ENCODE measurements at places on chromosomes 2 and 18.

GRCh38 chr2:7539760-7540159, 622.5 kb downstream of the RNF144A start:
- DNase-seq, result no peak

DNA sequence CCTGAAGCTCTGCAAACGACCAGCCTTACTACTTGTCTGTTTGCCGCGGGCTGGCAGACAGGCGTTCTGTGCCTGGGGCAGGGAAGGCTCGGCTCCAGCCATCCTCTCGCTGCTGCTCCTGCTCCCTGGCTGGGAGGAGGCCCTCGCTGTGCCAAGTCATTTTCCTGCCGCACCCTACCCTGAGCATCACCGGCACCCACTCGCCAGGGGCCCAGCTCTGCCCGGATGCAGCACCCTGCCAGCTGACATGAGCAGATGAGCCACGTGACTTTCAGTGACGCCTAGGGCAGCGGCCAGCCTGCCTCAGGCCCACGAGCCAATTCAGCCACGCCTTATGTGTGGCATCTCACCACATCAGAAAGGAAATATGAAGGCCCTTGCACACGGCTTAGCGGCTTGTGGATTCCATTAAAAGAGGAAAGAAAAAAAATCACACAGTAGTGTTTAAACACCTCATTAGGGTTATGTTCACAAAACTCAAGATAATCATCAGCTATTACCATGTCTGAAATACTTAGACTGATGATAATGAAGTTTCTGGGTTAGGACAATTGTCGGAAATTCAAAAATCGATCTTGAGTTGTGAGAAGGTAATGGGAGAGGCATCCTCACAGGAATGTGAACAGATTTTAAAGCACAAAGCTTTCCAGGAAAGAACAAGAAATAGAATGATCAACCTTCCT, 250.5 kb downstream of the TWIST2 start:
- DNase-seq, result no peak

GRCh38 chr2:127884436-127884835, 1.3 kb downstream of the AMMECR1L start:
- DNase-seq, result no peak

DNA sequence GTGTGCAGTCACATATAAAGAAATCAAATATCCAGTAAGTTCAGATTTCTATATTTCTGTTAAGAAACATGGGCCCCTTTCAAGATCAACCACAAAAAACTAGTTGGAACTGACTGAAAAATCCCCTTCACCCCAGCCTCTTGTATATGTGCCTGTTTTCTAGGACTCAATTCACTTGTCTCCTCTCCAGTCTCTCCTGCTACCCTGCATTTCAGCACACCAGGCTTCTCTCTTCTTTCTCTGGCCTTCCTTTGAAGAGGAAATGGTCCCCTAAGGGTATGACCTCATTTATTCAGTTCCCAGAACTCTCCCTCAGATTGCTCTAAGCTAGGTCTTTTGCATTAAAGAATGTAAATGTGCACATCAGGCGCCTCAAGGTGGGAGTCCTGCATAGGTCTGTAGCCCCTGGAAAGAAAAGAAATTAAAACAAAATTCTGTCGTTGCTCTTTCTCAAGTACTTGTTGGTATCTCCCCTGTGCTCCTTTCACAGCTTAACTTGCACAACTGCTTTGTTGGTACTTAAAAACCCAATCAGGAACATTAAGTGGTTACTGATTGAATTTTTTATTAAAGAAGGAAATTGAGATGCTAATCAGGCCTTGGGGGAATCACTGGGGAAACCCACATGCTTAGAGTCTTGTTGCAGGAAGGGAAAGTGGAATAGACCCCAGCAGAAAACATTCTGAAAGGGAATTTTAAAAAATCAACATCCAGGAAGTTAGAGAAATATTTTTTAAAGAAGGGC, 278.4 kb downstream of the AGPS start:
- no peak for DNase-seq

DNA sequence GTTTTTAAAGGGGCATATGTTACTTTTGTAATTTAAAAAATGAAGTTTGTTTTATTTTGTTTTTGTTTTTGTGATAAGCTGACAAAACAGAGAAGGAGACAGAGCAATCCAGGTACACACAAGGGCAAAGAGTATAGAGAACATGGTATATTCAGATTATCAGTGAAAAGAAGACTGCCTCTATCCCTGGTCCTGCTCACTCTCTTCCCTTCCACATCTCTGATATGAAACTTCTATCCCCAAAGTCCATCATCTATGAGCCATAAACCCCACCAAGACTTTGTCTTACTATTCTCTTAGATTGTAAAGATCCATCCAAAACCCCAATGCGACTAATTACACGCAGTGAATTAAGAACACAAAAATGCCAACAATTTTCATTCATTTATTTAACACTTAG, 16.6 kb downstream of the ROCK2 start:
- DNase-seq, result no peak

DNA sequence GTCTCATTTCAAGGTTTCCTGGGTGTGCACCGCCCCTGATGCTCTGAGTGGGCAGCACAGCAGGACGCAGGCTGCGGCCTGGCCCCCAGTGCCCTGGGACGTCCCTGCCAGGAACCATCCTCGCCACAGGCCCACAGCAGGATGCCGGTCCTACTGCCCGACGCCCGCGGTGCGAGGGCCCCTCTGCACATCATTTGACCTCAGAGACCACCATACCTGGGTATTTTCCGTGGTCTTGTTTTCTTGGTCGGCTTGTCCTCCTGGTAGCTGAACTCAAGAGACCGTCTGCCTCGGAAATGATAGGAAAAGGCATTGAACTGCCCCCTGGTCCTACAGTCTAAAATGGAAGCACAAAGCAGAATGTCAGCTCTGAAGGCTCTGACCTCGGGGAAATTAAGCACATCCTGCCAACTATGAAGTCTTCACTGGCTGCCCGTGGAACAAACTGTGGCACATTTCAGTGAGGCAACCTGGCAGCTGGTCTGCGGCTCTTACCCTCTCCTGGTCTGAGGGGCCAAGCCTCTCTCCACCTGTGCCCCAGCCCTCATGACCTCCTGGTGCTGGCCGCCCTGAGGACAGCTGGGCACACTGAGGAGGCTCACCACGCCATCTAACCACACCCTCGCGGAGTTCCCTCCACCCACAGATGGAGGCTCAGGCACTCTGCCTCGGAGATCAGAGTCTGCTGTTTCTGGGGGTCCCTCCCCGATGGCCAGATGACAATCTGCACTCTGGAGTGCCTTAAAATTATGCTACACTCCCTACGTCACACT, 105.0 kb downstream of the PXDN start:
- DNase-seq, result no peak

DNA sequence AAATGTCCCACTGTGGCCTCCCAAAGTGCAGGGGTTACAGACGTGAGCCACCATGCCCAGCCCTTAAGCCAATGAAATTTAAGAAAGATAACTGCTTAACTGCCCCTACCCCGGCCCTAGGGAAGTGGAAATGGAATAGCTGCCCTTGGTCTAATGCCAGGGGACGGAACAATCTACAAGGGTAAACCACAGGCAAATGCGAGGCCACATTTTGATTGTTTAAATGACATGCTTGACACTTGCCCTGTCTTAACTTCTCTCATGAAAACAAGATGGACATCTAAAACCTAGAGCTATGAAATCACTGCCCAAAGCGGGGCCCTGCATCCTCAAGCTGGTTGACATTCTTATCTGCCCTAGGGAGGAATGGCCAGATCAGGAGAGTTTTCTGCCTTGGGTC, 5.5 kb upstream of the ITSN2 start:
- no peak for DNase-seq

GRCh38 chr18:23523429-23524212, 20.3 kb downstream of the RMC1 start:
- DNase-seq, result no peak

DNA sequence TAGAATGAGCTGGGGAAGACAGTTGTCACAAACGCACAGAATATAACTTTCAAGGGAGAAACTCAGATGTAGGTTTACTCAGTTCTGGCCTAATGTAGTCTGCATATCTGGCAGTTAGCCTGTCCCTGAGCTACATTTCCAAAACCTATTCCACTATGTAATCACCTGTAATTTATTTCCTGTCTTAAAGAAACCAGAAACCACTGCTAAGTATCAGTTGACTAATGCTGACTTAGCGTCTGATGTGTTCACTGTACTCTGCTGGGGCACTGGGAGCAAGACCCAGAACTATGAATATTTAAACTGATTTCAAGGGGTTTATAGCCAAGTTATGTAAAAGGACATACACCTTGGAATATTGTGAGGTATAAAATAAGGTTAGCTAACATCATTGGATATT, 1995.2 kb upstream of the PIK3C3 start:
- DNase-seq, result no peak

DNA sequence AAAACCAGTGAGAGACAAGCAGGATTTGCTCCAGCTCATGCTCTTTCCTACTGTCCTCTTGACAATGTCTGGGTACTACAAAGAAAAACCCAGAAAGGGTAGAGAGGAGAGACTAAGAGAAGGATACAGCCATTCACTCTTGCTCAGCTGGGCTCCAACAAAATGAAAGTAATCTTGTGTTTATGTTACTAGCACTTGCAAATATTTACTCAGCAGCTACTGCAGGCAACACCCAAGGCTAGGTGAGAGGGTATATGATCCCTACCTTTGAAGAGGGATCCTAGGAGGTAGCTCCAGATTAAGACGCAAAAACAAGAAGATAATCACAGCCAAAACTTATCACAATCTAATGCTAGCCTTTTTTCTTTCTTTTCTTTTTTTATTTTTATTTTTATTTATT, 329.6 kb upstream of the ACVR2A start:
- DNase-seq, result no peak

DNA sequence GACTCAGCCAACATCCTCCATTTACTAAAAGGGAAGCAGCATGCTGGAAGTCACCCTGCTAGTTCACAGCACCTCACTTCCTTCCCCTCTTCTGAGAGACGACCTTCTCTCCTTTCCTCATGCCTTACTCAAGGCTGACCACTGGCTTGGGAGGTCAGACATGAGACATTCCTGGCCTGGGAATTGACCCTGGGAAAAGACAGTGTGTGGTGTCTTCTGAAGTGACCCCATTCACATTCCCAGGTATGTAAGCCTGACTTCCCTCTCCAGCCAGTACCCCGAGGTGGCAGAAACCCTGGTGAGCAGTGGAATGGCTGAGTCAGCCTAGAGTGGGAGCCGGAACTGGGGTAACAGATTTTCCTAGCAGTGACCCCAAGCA, 92.4 kb downstream of the PLB1 start:
- DNase-seq, result no peak

DNA sequence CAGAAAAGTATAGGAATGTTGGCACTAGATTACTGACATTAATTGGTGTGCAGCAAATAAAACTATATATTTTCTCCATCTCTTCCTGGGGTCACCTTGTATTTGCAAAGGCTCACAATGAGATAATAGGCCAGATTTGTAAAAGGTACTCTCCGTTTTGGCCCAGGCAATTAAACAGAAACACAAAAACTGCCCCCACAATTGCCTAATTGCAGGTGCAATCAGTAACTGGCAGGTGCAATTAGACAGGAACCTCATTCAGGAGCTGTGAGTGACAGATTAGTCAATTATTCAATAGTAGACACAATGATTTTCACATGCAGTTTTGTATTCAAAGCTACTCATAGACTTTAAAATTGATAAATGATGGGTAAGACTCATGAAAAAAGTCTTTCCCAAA, 451.4 kb upstream of the ID2 start:
- DNase-seq, result no peak

GRCh38 chr18:41938445-41938844, 16.6 kb upstream of the PIK3C3 start:
- DNase-seq, result no peak

GRCh38 chr2:45009303-45009927, at the start of gene SIX2:
TSS of gene SIX2 (minus strand) at chr2:45009452. CDS start at chr2:45009110, 342 bp downstream.
- peak; percentile 99 for DNase-seq

Data from NCI-H2081 (cell line).